HepG2 (cell line): ENCODE measurements at places on chromosomes 12 and 14.

GRCh38 chr14:70881549-70882177 lies 25.6 kb upstream of the PCNX1 start:
- no peak for DNase-seq

GRCh38 chr14:69092840-69093422 lies 60.0 kb downstream of the DCAF5 start:
- no peak for DNase-seq

- DNase-seq: no peak
Observed at GRCh38 chr14:29712601-29713000, 215.0 kb downstream of the PRKD1 start.

- no peak for DNase-seq
Observed at GRCh38 chr12:11877869-11878780, 192.6 kb upstream of the BCL2L14 start.

GRCh38 chr14:68305738-68306137 lies 486.2 kb downstream of the RAD51B start:
- DNase-seq: no peak

GRCh38 chr14:36750244-36750643 lies 88.6 kb downstream of the PAX9 start:
- no peak for DNase-seq

DNA sequence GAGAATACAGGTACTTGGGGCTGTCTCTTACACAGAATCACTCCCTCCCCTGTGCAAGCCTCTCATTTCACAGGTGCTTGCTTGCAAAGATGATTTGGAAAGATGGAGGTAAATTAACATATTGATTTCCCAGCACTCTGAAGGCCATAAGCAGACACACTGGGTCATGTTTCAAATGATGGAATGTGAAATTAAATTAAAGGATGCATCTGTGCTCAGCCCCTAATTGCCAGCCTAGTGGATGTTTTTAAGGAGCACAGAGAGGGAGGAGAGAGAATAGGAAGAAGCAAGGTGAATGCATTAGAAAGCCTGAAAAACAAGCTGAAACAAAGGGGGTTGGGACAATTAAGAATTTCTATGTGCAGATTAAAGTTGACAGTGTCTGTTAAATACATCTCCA lies 96.1 kb upstream of the GRIP1 start:
- DNase-seq: no peak

DNA sequence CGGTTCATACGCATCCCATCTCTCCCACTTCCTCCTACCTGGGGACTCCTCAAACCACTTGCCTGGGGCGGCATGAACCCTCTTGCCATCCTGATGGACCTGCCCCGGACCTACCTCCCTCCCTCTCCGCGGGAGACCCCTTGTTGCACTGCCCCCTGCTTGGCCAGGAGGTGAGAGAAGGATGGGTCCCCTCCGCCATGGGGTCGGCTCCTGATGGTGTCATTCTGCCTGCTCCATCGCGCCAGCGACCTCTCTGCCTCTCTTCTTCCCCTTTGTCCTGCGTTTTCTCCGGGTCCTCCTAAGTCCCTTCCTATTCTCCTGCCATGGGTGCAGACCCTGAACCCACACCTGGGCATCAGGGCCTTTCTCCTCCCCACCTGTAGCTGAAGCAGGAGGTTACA lies 3.6 kb downstream of the WNT1 start:
- no peak for DNase-seq

- no peak for DNase-seq
Observed at GRCh38 chr12:32859389-32859788, 37.2 kb downstream of the PKP2 start.
